ENCODE measurements at places on chromosomes 3 and 15.

DNA sequence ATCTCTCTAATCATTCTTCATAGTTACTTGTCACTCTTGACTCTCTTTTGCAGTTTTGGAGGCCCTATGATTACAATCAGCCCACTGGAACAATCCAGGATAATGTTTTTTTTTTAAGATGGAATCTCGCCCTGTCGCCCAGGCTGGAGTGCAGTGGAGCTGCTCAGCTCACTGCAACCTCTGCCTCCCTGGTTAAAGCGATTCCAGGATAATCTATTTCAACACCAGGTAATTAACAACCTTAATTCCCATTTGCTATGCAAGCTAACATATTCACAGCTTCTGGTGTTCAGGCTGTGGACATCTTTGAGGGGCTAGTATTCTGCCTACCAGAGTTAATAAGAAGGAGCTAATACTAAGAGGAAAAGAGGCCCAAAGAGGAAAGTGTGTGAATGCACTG lies 1.1 kb upstream of the BLOC1S6 start:
- DNase-seq: no peak

DNA sequence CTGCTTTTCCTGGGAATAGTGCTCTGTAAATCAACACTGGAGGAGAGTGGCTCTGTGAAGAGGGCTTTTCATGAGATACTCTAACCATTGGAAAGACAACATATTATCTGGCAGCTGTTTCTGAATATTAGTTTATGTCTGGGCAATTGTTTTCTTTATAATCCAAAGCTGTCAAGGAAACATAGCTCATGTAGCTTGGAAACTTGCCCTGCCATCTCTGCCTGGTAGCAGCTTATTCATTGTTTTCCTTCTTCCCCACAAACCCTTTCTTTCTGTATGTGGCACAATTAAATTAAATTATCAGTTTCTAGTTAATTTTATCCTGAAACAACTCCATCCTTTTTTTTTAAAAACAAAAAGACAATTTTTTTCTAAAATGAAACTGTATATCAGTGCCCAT lies 160.0 kb downstream of the EDEM1 start:
- DNase-seq: no peak

- no peak for DNase-seq
These were observed 70.7 kb downstream of the SOX2 start for GRCh38 chr3:181782306-181782954.

GRCh38 chr3:11513817-11514135 lies 129.9 kb downstream of the VGLL4 start:
- DNase-seq: no peak

DNA sequence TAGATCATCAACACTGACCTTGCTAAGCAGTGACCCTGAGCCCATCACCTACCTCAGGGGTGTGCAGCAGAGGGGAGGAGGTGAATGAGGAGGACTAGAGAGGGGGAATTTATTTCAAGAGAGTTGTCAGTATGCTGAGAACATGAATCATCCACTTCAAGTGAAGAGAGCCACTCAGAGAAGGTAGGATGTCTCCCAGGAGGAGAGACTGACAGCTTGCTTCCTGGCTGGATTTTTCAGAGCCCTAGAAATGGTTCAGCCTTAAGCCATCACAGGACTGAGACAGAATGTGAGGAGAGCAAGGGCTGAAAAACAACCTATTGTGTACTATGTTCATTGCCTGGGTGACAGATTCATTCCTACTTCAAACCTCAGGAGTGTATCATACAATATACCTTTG lies 34.8 kb downstream of the CCNL1 start:
- DNase-seq: no peak

- DNase-seq: peak; percentile 30
These were observed 157.7 kb upstream of the FAM3D start for GRCh38 chr3:58824285-58824684.

All from NCI-H2171 (cell line).